ENCODE measurements at places on chromosomes 5 and 9. TPM values are rescaled to one million over a fixed set of nuclear protein-coding genes. Genes with fewer than 3 reads are reported as not detected.

DNA sequence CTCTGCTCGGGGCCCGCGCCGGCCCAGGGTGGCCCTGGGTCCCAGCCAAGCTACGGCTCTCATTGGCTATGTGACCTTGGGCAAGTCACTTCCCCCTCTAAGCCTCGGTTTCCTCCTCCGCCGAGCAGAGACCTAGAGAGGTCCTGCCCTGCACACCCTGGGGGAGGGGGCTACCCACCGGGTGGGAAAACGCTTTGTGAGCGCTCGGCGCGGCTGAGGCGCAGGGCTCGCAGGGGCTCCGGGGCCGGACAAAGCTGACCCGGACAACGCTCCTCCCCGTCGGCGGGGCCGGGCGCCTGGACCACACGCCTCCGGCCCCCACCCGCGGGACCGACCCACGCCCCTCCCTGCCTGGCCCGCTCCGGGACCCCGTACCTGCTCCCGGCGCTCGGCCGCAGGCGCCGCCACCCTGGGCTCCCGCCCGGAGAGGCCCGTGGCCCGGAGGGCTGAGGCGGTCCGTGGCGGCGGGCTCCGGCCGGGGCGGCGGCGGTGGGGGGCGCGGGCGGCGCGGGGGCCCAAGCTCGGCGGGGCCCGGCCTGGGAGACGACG, 85.7 kb upstream of the MELK start:
- peak; percentile 54 for DNase-seq

Gene MLANA
- 0.25 TPM for total RNA-seq

Gene ANXA2R
- 0.84 TPM for total RNA-seq

- DNase-seq: no peak
Measured at GRCh38 chr5:132746954-132747615, at the start of gene CCNI2. TSS of gene CCNI2 (plus strand) at chr5:132747426. CDS start at chr5:132747496, 70 bp downstream.

DNA sequence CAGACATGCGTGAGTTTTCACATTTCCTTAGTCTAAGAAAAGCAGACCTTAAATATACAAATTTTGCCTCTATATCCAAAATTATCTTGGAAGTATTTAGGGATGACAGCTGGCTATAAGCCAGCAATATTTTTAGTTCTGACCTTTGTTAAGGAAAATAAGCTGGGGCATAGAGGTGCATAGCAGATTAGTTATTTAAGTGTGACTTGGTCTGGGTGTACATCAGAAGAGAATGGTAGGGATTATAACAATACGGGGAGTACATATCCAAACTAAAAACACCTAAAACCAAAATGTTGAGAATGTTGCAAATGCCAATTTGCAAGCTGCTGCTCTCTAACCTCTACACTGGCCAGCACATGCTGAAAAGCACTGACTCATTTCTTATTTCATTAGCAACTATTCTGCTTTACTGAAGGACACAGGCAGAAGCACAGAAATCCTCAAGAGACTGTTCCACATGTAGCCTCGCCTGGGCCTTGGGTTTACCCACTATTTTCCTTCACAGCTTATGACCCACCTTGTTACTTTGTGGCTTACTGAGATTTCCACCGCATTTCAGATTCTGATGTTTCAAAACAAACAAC, 22.3 kb downstream of the LEAP2 start:
- no peak for DNase-seq

GRCh38 chr5:60852940-60853339, 8.9 kb upstream of the ELOVL7 start:
- DNase-seq: no peak

Gene ORM2
- 4,866 TPM for total RNA-seq

- no peak for DNase-seq
Measured at GRCh38 chr9:36263683-36264082, 5.4 kb upstream of the GNE start.

DNA sequence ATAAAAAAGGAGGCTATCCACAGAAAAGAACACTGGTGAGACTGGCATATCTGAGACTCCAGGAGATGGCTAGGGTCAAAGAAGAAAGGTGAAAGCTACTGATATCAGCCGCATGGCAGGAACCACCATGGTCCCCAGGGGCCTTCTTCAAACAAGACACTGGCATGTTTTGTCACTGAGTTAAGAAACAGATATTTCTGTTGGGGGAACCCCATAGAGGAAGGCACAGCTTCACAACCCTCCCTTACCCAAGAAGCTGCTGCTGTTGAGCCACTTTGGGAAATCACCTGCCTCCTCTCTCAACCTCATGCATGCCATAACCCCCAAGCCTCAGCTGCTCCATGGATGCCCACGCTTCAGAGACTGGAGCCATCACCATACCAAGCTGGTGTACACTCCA, 13.3 kb upstream of the BTNL3 start:
- no peak for DNase-seq

DNA sequence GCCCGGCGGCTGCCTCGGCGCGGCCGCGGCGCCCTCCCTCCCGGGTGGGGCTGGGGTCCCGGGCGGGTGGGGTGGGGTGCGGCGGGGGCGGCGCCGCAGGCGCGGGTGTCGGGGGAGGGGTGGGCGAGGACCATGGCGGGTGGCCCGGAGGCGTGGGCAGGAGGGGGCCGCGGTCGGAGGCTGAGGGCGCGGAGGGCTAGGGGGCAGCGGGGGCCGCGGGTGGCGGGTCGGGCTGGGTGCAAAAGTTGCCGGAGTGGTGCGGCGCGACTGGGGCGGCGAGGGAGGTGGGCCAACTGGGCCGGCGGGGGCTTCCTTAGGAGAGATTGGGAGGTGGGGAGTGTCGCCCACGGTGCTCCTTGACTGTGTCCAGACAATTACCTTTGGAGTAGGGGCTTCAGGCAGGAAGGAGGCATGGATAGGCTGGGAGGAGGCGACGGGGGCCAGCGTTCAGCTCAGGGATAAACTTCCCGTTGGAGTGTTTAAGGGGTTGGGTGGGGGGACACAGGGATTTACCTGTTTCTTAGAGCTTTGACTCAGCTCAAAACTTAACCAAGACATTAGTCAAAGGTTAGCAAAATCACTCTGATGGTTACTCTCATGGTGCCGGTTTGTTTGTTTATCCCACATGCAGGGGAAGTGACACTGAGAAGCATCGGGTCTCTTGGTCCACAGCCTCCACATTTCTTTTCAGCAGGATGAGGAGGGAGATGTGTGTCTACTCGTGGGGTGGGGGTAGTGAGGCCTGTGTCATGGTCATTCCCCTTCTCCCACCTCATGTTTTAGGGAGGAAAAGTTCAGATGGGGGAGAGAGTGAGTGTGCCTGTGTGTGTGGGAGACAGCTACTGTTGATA, 859 bp downstream of the CSNK1G3 start:
- peak; percentile 49 for DNase-seq

GRCh38 chr9:1916655-1917054, 98.5 kb upstream of the SMARCA2 start:
- no peak for DNase-seq

Gene SCGB3A2
- not detected for total RNA-seq

- no peak for DNase-seq
Measured at GRCh38 chr9:101162231-101162630, 133.7 kb downstream of the PLPPR1 start.

Gene SELENOP
- total RNA-seq: 1,776 TPM

- no peak for DNase-seq
Measured at GRCh38 chr9:94700445-94700844, 26.1 kb upstream of the AOPEP start.

Gene PSAT1
- 57.1 TPM for total RNA-seq

GRCh38 chr9:121386442-121387175, 16.6 kb upstream of the STOM start:
- no peak for DNase-seq

GRCh38 chr9:122252796-122253195, 11.8 kb downstream of the RBM18 start:
- no peak for DNase-seq

Gene COL23A1
- 0.33 TPM for total RNA-seq

Gene SHOC1
- not detected for total RNA-seq

GRCh38 chr9:91711755-91712601, 238.1 kb downstream of the ROR2 start:
- no peak for DNase-seq

DNA sequence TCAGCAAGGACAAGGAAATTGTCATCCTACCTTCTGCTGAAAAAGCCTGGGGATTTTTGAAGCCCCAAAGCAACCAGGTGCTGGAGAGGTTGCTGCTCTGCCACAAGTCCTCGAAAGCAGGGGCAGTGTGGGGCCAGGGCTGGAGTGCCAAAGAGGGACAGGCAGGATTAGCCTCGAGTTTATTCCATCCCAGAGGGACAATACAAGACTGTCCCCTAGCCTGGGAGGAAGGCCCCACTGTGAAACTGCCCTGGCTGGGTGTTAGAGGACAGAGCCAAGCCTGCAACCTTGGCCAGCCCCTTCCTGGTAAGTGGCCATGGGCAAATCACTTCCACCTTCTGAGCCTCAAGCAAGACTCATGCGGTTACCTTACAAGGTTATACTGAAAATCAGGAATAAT, 55.1 kb downstream of the WHRN start:
- DNase-seq: no peak

GRCh38 chr9:89591274-89592212, 13.3 kb upstream of the GADD45G start:
- no peak for DNase-seq

GRCh38 chr5:38267372-38267771, 9.0 kb downstream of the EGFLAM start:
- DNase-seq: no peak

Gene LCNL1
- 0.08 TPM for total RNA-seq

DNA sequence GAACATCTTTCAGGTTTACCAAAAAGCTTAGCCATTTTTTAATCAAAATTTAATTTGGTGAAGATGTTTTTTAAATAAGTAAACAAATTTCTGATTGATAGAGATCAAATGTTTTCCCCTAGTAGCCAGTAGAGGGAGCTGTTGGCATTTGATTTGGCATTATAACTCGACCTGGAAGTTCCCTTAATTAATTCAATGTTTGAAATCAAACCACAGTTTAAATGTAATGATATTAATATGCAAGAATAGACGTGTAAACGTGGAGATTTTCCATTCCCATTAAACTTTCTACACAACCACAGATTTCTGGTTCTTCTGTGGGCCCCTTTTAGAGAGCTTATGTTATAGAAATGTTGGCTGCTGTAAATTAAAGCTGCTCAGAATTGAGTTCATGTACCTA, 148.1 kb upstream of the MPDZ start:
- DNase-seq: no peak

Gene RNF145
- 34.6 TPM for total RNA-seq

DNA sequence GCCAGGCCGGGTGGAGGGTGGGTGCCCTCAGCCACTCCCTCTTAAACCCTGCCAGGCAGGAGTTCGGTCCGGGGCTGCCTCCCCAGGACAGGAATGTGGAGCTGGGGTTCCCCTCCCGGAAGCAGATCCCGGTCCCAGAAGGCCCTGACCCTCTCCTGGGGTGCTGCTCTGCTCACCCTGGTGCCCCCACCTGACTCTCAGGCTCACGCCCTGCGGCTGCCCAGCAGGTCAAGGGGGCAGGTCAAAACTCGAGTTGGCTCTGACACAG, 3.7 kb upstream of the NRARP start:
- no peak for DNase-seq

DNA sequence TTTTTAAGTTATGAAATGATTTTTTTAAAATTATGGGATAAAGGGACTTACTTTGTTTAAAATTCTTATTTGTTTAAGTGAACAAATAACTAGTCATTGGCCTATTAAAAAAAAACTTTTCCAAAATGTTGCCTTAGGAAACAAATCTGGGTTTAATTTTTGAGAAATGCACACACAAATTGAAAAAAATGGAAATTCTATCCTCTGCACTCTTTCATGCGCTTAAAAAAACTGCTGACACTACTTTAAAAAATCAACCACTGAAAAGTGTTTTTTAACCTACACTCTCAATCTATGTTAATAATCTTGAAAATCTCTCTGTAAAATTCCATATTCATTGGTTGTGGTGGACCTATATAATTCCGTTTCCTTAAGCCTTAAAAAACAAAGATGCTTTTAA, 163.4 kb upstream of the DAB2 start:
- no peak for DNase-seq

GRCh38 chr5:1999794-2000193, 117.1 kb upstream of the IRX4 start:
- no peak for DNase-seq

DNA sequence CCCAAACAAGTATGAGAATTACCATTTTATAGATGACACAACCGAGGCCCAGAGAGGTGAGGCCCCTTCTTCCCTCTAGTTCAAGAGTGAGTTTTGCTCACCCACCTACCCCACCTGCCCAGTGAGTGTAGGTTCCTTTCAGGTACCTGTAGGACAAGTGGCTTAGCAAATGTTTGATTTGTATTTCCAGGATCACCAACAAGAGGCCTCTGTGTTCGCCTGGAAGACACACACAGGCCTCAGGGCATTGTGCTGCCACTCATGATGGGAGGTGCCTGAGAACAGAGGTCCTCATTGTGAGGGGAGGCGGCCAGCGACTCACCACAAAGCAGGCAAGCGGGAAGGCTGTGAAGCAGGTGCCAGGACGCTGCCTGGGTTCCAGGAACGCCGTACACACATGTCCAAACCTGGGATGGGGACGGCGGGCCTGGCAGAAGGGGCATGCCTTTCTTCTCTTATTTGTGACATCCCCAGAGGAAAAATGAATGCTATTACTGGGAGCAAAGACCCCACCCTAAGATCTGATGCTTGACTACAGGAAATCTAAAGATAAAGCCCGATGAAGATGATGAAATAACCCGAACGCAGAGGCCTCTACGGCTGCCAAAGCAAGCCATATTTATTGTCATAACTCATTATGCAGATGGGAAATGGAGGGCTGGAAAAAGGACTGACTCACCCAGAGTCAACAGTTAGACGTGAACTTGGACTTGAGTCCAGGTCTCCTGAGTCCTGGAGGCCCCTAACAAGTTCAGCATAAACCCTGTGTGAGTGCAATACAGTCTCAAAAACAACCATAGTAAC, 60.2 kb upstream of the SLC25A51 start:
- DNase-seq: no peak

Gene TTC39B
- 11.7 TPM for total RNA-seq

Gene OR2S2
- not detected for total RNA-seq

Gene PFN3
- not detected for total RNA-seq

DNA sequence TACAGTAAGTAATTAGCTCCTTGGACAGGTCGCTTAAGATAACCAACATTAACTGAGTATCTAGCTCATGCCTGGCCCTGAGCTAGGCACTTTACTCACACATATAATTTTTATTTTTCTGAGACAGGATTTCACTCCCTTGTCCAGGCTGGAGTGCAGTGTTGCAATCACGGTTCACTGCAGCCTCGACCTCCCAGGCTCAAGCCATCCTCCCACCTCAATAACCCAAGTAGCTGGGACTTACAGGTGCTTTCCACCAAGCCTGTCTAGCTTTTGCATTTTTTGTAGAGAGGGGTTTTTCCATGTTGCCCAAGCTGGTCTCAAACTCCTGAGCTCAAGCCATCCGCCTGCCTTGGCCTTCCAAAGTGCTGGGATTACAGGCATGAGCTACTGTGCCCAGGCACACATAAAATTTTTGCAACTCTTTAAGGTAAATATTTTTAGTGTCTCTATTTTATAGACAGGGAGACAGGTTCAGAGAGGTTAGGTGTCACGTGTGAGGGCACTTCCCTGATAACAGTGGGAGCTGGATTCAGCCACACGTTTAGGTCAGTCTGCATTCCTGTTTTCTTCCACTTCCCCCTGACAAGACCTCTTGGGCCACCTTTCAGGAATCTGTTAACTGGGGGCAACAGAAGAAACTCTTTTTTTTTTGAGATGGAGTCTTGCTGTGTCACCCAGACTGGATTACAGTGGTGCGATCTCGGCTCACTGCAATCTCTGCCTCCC, 18.2 kb downstream of the HBEGF start:
- DNase-seq: no peak
